NCI-H1417 treated with DMSO at 0.1 percent for 48 hours (cell line): ENCODE measurements at places on chromosomes 1 and 21.

DNA sequence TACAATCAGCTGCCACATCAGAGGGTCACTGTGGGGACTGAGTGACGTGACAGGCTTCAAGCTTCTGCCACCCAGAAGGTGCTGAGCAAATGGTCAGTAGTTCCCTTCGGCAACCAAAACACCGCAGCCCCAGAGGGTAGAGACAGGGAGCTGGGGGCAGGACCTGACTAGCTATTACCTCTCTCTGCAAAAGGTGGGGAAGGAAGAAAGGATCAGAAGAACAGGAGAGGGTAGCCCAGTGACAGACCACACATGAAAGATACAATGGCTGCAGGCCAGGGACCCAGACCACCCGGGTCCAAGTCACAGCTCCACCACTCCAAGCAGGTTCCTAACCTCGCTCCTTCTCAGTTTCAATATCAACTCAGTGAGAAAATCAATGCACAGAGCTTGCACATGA lies 377.1 kb downstream of the NPHP4 start:
- no peak for DNase-seq

DNA sequence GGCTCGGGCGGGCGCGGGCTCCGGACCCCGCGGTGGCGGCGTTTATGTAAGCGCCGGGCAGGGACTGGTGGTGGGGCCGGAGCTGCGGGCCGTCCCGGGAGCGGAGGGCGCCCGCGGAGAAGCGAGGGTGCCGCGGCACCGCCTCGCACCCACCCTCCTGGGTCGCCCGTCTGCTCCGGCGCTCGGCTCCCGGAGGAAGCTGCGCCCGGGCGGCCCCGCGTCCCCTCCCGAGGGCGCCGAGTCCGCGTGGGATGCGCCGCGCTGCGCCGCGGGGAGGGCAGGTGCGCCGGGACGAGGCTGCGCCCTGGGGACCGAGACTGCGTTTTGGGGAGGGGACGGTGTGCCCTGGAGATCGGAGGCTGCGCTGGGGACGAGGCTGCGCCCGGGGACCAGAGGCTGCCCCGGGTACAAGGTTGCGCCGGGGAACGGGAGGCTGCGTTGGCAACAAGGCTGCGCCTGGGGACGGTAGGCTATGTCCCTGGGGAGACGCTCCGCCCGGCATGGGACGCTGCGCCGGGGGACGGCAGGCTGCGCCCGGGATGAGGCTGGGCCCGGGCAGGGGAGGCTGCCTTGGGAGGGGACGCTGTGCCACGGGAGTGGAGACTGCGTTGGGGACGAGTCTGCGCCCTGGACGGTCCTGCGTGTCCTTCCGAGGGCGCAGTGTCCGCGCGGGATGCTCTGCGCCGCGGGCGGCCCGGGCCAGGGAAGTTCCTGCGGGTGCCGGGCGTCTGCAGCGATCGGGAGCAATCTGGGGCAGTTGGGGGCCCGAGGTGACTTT lies 627 bp downstream of the ADARB1 start:
- no peak for DNase-seq

DNA sequence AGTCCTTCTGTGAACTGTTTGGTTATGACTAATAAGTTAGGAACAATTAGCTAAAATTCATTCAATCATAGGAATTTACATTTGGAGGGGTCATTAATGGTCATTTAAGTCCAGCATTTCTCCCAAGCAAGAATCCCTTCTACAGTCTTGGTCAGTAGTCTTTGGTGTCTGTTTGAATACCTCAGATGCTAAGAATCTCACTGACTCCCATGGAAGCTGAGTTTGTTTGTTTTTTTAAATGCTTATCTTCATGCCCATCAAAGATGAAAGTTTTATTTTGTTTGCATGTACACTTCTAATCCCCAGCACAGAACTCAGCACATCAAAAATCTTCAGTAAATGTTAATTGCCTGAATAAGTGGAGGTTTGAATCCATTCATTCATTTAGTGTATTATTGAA lies 41.3 kb upstream of the SLC44A3 start:
- DNase-seq = no peak

- no peak for DNase-seq
These were observed 1.1 kb upstream of the EPHA2 start for GRCh38 chr1:16156848-16157495.

GRCh38 chr21:42666023-42666747 lies 12.8 kb downstream of the PDE9A start:
- no peak for DNase-seq

DNA sequence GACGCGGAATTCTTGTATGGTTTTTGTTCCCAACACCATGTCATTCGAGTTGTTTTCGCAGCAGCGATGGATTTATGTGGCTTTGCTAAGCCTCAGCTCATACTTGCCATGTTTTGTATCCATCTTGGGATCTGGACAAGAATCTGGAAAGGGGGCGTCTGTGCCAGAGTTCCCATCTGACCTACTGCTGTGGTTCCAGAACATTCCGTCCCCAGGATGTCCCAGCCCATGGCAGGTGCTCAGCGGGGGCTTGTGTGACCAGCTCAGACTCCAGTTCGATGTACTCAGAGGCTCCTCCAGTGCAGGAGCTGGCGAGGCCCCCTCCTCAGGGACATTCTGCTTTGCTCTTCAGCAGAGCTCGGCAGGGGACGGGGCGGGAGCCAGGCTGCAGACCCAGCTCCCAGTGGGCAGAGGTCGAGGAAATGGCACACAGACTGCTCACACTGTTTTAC lies 24.0 kb upstream of the ADARB1 start:
- no peak for DNase-seq

- DNase-seq = no peak
These were observed 15.4 kb upstream of the PRDM15 start for GRCh38 chr21:41894511-41894910.
